Hepatic stellate cell (primary cell): ENCODE measurements at places on chromosomes 11 and 22.

GRCh38 chr11:113806406-113806805 lies 26.8 kb downstream of the CLDN25 start:
- peak; percentile 12 for DNase-seq

GRCh38 chr11:17551347-17552040 lies 4.4 kb downstream of the OTOG start:
- DNase-seq = no peak

- no peak for DNase-seq
Observed at GRCh38 chr11:48058064-48058463, 77.7 kb downstream of the PTPRJ start.

- peak; percentile 34 for DNase-seq
Observed at GRCh38 chr11:96014217-96014616, 90.3 kb upstream of the MTMR2 start.

- DNase-seq = no peak
Observed at GRCh38 chr22:39577366-39577765, 6.8 kb downstream of the CACNA1I start.

- peak; percentile 33 for DNase-seq
Observed at GRCh38 chr11:132402071-132402684, 1031.8 kb downstream of the NTM start.

- no peak for DNase-seq
Observed at GRCh38 chr11:27290261-27291050, 72.6 kb downstream of the CCDC34 start.

GRCh38 chr22:23202812-23203451 lies 22.6 kb downstream of the BCR start:
- no peak for DNase-seq

- DNase-seq = no peak
Observed at GRCh38 chr22:19290400-19291217, 910 bp downstream of the CLTCL1 start.

- no peak for DNase-seq
Observed at GRCh38 chr22:47615051-47615450, 852.6 kb downstream of the TBC1D22A start.

GRCh38 chr22:22243033-22243680 lies 1.4 kb upstream of the VPREB1 start:
- DNase-seq = no peak

GRCh38 chr11:131491503-131491902 lies 121.1 kb downstream of the NTM start:
- DNase-seq = no peak

DNA sequence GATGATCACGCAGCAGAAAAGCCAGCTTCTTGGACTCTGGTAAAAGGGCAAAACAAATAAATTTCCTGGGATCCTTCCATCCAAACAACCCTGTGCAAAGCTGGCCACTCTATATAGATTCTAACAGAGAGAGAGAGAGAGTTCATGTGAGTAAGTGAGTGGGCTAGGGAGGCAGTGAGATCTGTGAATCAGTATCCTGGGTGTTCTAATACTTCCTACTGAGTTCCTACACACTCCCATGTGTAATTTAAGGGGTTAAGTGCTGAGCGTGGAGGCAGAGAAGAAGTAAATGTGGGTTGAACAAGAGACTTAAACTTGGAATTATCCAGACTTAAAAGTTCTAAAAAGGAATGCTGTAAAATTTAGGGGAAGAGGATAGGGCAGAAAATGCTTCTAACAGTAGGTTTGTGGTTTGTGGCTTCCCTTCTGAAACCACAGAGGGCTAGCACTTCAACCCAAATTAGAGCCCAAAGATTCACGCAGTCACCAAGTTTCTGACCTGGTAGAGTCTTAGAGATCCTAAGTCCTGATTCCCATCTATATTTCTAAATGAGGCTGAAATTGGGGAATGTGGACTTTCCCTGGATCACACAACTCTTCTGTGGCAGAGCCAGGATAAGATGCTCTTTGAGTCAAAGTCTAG lies 413.9 kb downstream of the TENM4 start:
- no peak for DNase-seq

DNA sequence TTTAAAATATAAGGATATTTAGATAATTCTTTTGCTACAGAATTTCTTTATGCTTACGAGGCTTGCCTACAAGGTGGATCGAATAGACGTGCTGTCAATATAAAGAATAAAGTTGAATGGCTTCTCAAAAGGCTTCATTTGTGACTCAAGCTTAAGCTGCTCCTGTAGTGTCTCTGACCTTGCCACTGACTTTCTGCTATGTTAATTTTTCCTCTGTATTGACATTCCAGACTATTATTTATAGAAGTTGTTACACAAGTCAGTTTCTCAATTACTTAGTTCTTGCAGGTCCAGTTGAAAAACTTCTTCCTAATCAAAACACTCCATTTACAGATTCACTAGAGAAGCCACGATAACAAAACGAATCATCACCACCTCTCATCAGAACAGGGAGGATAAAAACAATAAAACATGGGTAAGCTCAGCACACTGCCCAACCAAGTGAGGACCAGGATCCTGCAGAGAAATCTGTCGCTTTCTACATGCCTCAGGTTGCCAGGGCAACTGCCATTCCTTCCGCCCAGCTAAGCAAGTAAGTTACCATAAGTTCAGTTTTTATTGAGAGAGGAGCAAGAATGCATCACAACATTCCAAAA lies 39.0 kb upstream of the CHKA start:
- DNase-seq = no peak

DNA sequence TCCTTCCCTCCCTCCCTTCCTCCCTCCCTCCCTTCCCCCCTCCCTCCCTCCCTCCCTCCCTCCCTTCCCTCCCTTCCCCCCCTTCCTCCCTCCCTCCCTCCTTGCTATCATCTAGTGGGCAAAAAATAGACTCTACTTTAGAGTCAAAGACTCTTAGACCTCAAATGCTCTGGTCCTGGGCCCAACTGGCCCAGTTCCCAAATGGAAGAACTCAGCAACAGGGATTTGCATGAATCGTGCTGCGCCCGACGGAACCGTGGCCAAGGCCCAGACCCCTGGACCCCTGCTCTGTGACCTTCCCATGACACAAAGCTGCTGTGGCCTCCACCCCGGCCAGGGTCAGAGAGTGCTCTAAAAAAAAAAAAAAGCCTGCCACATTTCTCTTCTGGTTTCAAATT lies 97.4 kb downstream of the WNT7B start:
- DNase-seq = no peak

- no peak for DNase-seq
Observed at GRCh38 chr22:42862045-42862734, 5.1 kb upstream of the ARFGAP3 start.

GRCh38 chr11:27485930-27486773 lies 13.6 kb upstream of the LGR4 start:
- peak; percentile 26 for DNase-seq

- peak; percentile 40 for DNase-seq
Observed at GRCh38 chr11:122709039-122709760, 53.7 kb downstream of the UBASH3B start.

GRCh38 chr11:92101920-92102319 lies 122.7 kb upstream of the FAT3 start:
- DNase-seq = no peak

GRCh38 chr11:1779034-1779805 lies 15.5 kb upstream of the CTSD start:
- DNase-seq = no peak

DNA sequence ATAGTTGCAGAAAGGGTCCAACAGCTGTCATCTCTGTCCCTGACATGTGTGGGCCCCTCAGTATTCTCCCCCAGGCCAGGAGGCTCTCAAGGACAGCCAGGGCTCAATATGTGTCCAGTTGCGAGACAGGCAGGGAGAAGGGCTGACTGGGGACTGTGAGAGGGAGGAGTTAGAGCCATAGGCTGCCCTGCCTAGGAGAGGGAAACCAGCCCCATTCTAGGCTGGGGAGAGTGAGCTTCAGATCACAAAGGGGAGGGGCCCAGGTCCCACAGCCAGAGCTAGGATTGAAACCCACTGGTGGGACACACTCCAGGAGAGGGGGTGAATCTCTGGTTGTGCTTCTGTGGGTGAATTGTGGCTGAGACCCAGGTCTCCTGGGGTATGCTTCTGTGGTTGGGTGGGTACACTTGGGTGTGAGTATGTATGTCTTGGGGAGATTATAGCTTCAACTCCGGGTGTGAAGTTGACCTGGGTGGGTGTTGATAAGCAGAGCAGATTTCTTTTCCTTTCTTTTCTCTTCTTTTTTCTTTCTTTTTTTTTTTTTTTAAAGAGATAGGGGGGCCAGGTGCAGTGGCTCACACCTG lies 2.1 kb upstream of the CARNS1 start:
- no peak for DNase-seq

- DNase-seq = no peak
Observed at GRCh38 chr22:40111451-40111850, 66.3 kb upstream of the TNRC6B start.

DNA sequence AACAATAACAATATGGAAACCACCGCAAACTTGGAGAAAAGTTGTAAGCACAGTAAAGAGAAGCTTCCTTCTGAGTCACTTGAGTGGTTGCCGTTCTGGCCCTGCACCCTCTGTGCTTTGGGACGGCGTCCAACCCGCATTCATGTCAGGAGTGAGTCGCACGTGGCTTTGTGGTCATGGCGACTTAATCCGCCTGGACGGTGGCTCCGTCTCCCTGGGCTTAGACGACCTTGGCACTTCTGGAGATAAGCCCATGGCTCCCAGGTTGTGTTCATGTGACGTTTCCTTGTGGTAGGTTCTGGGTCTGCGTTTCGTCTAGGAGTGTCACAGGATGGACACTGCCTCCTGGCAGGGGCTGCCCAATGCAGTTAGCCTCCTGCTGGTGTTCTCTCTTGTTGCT lies 40.5 kb downstream of the TPCN2 start:
- DNase-seq = peak; percentile 91

GRCh38 chr22:49810363-49811019 lies 17.2 kb downstream of the BRD1 start:
- no peak for DNase-seq

DNA sequence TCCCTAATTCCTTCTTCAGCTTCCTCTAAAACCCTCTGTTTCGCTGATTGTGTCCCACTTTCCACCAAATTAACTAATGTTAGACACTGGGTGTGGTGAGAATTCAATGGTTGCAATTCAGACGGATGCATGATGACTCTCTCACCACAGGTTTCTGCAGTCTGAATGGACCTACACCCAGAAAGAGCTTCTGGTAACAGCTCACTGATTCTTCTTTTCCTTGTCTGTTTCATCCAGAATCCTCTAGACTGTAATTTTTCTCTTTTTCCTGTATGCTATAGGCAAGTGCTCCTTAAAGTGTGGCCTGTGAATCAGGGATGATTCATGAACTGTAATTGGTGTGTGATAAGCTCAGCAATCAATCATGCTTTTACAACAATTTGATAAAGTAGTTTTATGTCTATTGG lies 18.1 kb downstream of the MMP10 start:
- no peak for DNase-seq

DNA sequence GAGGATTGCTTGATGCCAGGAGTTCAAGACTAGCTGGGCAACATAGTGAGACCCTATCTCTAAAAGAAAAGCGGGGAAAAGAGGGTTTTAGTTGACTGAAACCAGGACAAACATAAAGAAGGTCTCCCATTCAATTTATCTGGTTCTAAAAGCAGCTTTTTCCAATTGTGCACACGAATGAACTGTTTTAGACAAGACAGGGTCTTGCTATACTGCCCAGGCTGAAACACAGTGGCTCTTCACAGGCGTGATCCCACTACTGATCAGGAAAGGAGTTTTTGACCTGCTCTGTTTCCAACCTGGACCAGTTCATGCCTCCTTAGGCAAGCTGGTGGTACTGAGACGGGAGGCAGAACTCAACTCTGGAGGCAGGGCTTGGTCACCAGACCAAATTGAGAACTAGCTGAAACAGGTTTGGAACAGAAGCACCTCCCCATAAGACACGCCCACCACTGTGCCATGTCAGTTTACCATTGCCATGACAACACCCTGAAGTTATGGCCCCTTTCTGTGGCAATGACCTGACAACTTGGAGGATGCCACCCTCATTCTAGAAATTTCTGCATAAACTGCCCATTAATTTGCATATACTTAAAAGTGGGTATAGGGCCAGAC lies 2.8 kb upstream of the NUCB2 start:
- DNase-seq = no peak

DNA sequence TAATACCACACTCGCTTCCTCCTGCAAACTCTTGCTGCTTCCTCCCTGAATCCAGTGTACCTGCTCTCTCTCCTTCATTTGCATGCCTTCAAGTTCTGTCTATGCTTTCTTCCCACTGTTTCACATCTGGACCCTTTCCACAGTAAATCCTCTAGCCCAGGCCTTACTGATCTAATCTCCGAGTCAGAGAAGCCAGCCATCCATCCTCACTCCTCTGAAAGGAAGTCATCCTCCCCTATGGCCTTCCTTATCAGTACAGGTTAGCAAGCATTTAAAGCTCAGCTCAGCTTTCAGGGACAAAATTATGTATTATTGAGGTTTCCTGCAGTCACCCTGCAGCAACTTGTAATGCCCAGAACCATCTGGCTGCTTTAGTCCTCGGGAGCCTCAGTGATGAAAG lies 116.1 kb downstream of the GALNT18 start:
- DNase-seq = no peak

GRCh38 chr11:75762885-75763284 lies 5.7 kb upstream of the DGAT2 start:
- DNase-seq = no peak

DNA sequence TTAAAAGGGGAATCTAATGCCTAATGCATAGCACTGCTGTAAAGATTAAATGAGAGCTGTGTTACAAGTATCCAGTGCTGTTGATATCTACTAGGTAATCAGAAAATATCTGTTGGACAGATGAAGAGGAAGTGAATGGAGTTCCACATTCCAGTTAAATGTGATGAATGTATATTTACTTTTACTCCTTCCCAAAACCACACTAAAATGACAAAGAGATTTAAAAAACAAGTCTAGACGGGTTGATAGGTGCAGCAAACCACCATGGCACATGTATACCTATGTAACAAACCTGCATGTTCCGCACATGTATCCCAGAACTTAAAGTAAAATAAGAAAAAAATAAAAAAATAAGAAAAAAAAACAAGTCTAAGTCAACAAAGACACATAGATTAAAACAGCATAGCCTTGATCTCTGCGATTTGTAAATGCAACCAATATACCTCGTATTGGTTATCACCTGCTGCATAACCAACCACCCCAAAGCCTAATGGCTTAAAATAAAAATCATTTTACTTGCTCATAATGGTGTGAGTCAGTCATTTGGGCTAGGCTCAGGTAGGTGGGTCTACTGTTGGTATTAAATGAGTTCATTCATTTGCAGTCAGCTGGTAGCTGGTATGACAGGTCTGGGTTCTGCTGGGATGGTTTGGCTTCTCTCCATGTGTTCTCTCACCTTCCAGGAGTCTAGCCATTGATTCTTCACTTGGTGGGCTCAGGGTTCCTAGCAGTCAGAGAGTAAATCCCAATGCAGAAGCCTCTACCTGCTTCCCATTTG lies 39.7 kb upstream of the SLC6A5 start:
- DNase-seq = no peak

DNA sequence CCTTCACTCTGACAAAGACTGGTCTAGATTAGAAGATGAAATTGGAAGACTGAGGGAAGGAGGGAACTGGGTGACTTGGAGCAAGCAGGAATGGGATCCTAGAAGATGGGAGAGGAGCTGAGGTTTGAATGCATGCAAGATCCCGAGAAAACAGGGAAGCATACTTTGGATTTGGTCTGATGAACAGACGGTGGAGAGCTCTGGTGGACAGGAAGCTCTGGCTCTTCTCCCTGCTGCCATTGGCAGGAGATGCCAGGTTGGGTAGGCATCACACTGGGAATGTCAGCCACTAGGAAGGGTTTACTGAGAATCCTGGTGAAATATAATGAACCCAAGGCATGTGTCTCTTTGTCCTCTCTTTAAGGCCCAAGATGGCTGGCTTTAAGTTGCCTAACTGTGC lies 16.5 kb downstream of the NAV2 start:
- no peak for DNase-seq
